ENCODE measurements at places on chromosomes 11 and 22. TPM values are rescaled to one million over a fixed set of nuclear protein-coding genes. Genes with fewer than 3 reads are reported as not detected.

- no peak overlapping the region for H3K4me3 ChIP-seq
- no peaks in the 10 kb centered on the region for H3K27me3 ChIP-seq
- H3K27ac ChIP-seq, result no peak overlapping the region
- DNase-seq, result no peak
Observed at GRCh38 chr11:115042002-115042401, 363.7 kb downstream of the NXPE2 start.

SPDYC gene
- not detected for total RNA-seq

ARHGEF17 gene
- total RNA-seq, result 0.05 TPM

NOX4 gene
- total RNA-seq, result not detected

GRM5 gene
- not detected for total RNA-seq

C2CD3 gene
- 46.5 TPM for total RNA-seq

GRCh38 chr11:46279126-46280099, 2.0 kb downstream of the CREB3L1 start:
- peaks cover 2% of the 10 kb centered on the region for H3K36me3 ChIP-seq
- no peaks in the 10 kb centered on the region for H3K4me1 ChIP-seq
- H3K27me3 ChIP-seq, result peaks cover 54% of the 10 kb centered on the region
- no peak overlapping the region for H3K27ac ChIP-seq
- H3K4me3 ChIP-seq, result no peak overlapping the region

GRCh38 chr22:38843657-38844314, at the start of gene NPTXR:
Gene NPTXR (minus strand): TSS chr22:38844028.
- peak within 1 kb of the TSS; percentile 79 for H3K4me3 ChIP-seq
- peaks cover 6% of the 10 kb centered on the region for H3K4me1 ChIP-seq
- no peak within 1 kb of the TSS for H3K27ac ChIP-seq
- H3K36me3 ChIP-seq, result no peaks in the 10 kb centered on the region

DHCR7 gene
- total RNA-seq, result 106 TPM

DNA sequence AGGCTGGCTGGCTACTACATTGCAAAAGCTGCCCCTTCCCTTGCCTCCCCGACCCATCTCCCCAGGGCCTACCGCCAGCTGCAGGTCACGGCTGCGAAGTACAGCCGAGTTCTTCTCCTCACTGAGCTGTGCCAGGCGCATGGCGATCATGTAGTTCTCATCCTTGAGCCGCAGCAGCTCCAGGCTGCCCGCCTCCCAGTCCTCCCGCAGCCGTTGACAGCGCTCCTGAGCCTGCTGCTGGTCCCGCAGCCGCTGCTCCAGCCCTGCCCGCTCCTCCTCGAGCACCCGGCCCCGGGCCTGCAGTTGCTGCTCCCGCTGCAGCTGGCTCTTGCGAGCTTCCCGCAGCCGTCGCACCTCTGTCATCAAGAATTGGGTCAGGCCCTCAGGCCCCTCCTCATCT, 3.3 kb downstream of the CARD10 start:
- peaks cover 45% of the 10 kb centered on the region for H3K27me3 ChIP-seq
- no peak overlapping the region for H3K4me3 ChIP-seq
- H3K4me1 ChIP-seq, result no peaks in the 10 kb centered on the region

GRCh38 chr22:32765132-32765618, 36.3 kb upstream of the TIMP3 start:
- H3K36me3 ChIP-seq, result no peaks in the 10 kb centered on the region
- H3K27me3 ChIP-seq, result peaks cover 6% of the 10 kb centered on the region
- no peak overlapping the region for H3K27ac ChIP-seq
- H3K4me1 ChIP-seq, result no peaks in the 10 kb centered on the region

GAB2 gene
- total RNA-seq, result 16.0 TPM

GRCh38 chr22:30460147-30460546, 11.7 kb downstream of the SEC14L3 start:
- DNase-seq, result no peak
- H3K36me3 ChIP-seq, result no peaks in the 10 kb centered on the region
- peaks cover 13% of the 10 kb centered on the region for H3K27me3 ChIP-seq
- peaks cover 17% of the 10 kb centered on the region for H3K4me1 ChIP-seq

SLC16A8 gene
- not detected for total RNA-seq

- no peaks in the 10 kb centered on the region for H3K27me3 ChIP-seq
- peaks cover 4% of the 10 kb centered on the region for H3K36me3 ChIP-seq
- peak overlapping the region; percentile 49 for H3K27ac ChIP-seq
- no peak overlapping the region for H3K4me3 ChIP-seq
Observed at GRCh38 chr11:86458294-86459001, 83.8 kb downstream of the CCDC81 start.

SLC1A2 gene
- total RNA-seq, result not detected

APOL3 gene
- total RNA-seq, result 52.4 TPM

DNA sequence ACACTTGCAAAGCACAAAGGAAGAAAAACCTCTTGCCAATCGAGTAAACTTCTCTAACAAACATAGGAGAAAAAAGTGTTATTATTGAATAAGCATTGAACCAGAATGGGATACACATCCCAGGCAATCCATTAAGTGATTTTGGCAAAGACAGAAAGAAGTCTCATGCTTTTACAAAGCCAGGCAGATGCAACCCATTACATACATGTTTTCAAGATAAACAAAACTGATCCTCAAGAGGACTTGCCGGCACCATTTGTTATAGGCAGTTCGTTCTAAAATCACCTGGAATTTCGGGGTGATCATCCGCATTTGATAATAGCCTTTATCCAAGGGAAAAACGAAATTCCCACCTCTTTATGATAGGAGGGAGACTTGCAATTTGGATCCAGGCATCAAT, 97.5 kb upstream of the RAG2 start:
- no peak for DNase-seq
- H3K27ac ChIP-seq, result no peak overlapping the region
- peaks cover 22% of the 10 kb centered on the region for H3K27me3 ChIP-seq
- H3K4me1 ChIP-seq, result no peaks in the 10 kb centered on the region
- H3K36me3 ChIP-seq, result no peaks in the 10 kb centered on the region

GRCh38 chr22:26429458-26430286, 612 bp downstream of the ASPHD2 start:
- H3K4me1 ChIP-seq, result peaks cover 58% of the 10 kb centered on the region
- peaks cover 16% of the 10 kb centered on the region for H3K27me3 ChIP-seq
- no peak for DNase-seq
- peak overlapping the region; percentile 83 for H3K27ac ChIP-seq

DNA sequence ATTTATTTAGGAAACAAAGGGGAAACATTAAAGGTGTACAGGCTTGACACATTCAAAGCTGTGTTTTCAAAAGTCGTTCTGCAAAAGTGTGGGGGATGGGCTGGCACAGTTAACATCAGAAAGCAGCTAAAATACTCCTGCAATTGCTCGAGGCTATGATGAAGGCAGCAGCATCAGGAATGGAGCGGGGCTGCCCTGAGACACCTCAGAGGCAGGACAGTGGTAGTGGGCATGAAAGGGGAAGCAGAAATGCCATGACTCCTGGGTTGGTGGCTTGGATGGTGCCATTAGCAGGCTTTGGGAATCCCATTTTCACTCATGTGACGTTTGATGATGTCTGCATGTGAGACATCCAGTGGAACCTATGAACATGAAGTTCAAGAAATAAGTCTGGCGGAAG, 646 bp downstream of the NCAPD3 start:
- peak overlapping the region; percentile 95 for H3K27ac ChIP-seq
- peaks cover 34% of the 10 kb centered on the region for H3K36me3 ChIP-seq
- DNase-seq, result no peak
- H3K27me3 ChIP-seq, result no peaks in the 10 kb centered on the region
- H3K4me3 ChIP-seq, result peak overlapping the region; percentile 98
- peaks cover 65% of the 10 kb centered on the region for H3K4me1 ChIP-seq

GRCh38 chr11:113880971-113881370, 5.6 kb upstream of the USP28 start:
- DNase-seq, result no peak
- no peak overlapping the region for H3K27ac ChIP-seq
- no peaks in the 10 kb centered on the region for H3K36me3 ChIP-seq
- peaks cover 7% of the 10 kb centered on the region for H3K27me3 ChIP-seq

FAM83F gene
- total RNA-seq, result 0.39 TPM
